ENCODE measurements at places on chromosomes 4 and X.

GRCh38 chr4:18578307-18578706 is 556.8 kb upstream of the LCORL start:
- DNase-seq, result no peak

GRCh38 chr4:88792268-88792781 is 94.7 kb upstream of the NAP1L5 start:
- no peak for DNase-seq

DNA sequence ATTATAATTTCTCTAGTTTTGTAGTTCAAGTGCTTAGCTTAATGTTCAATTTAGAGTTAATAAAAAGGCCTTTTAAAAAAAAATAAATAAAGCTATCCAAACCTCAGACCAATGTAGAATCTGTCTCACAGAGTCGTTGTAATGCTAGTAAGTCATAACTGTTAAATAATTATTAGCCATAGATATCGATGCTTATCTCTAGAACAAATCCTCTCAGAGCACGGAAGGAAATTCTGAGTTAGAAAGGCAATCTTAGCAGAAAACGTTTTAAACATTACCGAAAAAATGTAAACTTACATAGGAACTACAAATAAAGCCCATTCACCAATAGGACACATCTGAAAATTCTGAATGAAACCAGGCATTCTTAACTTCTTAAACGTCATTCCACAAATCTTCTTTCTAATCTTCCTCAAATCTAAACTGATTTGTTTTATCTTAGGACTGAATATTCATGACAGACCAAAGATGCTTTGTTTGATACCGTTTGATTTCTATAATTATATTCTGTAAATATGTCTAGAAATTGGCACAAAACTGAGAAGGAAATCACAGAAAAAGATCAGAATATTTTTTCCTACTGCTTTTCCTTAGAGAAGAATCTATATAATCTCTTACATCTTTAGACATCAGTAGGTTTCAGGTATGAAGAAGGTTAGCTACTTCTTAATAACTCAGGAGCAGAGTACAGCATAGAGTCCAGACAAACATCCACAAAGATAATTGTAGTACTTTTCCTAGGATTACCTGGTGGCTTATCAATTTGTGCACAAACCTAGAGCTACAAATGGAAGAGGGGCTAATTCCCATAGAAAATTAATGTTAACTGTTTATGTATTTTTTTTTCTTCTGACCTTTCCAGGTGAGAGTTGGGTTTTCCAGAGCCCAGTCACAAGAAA is 140.7 kb downstream of the BTC start:
- DNase-seq, result no peak

DNA sequence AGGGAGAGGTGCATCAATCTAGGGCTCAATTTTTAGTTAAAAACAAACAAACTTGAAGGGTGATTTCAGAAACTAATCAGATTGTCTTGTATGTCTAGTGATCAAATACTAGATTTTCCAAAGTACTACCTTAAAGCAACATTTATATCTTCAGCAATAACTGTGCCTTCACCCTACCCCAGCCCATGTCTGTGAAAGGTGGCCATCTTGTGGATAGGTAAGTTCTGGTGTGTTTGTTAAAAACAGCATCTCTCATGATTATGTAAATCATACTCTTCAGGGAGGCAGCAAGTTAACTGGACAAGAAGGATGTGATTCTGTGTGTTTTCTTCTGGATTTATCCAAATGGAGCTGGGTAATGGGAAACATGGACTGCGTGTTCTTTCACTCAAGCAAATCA is 81.4 kb upstream of the ACSL1 start:
- no peak for DNase-seq

GRCh38 chr4:17288151-17288550 is 223.7 kb downstream of the QDPR start:
- DNase-seq, result no peak

GRCh38 chr4:10690185-10690907 is 5.8 kb upstream of the CLNK start:
- DNase-seq, result no peak

- no peak for DNase-seq
Measured at GRCh38 chrX:72048510-72049455, 82.9 kb downstream of the RTL5 start.

DNA sequence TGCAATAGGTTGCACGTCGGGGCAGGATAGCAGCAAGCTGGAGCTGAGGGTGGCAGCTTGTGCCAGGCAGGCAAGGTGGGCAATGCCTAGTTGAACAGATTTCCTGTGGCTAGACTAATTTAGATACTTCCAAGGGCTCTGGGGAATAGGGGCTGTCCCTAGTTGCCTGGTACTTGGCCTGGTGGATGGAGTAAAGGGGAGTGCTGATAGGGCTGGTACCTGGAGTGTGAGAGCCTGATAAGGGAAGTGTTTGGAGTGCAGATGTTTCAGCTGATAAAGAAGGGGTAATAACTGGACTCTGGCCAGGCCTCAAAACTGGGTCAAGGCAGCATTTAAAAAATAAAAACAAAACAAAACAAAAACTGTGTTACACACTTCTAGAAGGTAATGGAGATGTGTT is 665.5 kb downstream of the CCSER1 start:
- no peak for DNase-seq

- DNase-seq, result peak; percentile 88
Measured at GRCh38 chr4:153142700-153143438, 61.4 kb upstream of the TRIM2 start.

- no peak for DNase-seq
Measured at GRCh38 chrX:31884535-31884934, 812.7 kb upstream of the FTHL17 start.

- no peak for DNase-seq
Measured at GRCh38 chr4:76850010-76850441, 47.9 kb downstream of the SOWAHB start.

GRCh38 chr4:187992971-187993370 is 2.6 kb upstream of the ZFP42 start:
- no peak for DNase-seq

DNA sequence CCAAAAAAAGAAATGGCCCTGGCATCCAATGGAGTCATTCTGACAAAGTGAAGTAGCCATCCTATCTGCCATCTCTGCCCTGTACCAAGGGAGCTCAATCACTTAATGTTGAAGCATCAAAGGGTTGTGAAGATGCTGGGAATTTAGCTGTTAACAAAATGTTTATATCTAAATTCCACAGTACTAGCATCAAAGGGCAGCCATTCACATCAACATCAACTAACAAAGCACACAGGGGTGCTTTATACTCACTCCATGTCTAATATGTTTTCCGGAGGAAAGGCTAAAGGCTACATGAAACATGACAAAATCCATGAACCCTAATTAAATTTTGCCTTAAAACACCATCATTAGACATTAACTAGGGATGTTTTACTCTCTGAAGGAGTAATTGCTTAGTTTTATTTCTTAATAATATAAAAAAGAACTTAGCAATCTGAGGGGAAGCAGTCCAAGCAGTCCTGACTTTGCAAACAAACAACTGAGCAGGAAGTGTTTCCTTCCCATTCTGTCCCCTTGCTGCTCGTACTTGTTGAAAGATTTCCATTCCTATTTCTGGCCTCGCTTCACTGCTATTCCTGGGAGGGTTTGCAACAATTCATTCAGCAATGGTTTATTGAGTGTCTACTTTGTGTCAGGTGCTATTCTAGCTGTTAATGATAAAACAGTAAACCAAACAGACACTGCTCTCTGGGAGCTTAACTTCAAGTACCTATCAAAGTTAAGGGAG is 208.6 kb upstream of the SLC7A11 start:
- DNase-seq, result no peak

DNA sequence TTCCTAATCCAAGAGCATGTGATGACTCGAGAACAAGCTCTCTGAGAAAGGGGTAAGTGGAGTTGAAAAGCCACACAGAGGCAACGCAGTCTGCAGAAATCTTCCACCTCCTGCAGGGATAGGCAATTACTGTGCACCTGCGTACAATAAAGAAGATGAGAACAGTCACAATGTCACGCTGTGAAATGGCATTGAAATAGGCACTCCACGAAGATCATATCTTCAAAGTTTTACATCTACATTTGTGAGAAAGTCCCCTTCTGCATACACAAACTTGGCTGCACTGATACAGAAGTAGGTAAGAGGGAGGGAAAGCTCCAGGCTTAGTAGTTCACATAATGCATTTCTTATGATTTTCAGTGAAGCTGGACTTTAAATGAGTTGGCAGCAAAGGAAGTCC is 27.1 kb downstream of the DDX60L start:
- DNase-seq, result no peak

DNA sequence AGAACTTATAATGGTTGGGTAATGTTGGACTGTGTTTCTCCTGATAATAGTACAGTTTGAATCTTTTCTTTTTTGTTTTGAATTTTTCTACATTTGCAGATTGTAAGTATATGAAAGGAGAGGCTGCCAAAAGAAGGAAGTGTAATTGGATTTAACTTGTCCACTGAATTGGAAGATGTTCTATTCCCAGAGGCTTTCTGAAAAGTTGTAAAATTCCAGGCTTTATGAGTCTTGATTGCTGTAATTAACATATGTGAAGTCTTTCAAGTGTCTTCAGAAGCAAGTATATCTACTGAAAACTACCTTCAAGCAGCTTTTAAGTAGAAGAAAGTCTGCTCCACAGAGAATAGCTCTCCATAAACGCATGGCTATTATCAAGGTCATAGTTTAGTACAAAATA is 2456.4 kb downstream of the PCDH7 start:
- DNase-seq, result no peak

DNA sequence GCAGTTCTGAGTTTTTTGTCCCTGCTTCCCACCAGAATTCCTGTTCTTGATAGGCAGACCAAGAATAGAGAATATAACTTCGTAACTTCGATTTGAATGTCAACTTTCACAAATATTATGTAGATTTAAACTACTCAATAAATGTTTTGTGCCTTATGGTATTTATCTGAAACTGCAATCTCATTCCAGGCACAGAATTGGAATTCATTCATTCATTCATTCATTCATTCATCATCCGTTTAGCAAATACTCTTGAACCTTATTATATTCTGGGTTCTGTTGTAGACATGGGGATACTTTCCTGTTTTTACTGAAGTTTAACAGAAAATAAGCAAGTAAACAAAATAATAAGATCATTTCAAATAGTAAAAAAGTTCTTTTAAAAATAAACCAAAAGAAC is 324.4 kb downstream of the UNC5C start:
- no peak for DNase-seq

- DNase-seq, result no peak
Measured at GRCh38 chr4:151957153-151957552, 196.3 kb upstream of the GATB start.

- DNase-seq, result no peak
Measured at GRCh38 chr4:40448875-40449274, 113.7 kb downstream of the CHRNA9 start.

- DNase-seq, result no peak
Measured at GRCh38 chr4:184348311-184349233, 125.8 kb downstream of the IRF2 start.

GRCh38 chr4:72290737-72291136 is 258.9 kb downstream of the NPFFR2 start:
- no peak for DNase-seq

DNA sequence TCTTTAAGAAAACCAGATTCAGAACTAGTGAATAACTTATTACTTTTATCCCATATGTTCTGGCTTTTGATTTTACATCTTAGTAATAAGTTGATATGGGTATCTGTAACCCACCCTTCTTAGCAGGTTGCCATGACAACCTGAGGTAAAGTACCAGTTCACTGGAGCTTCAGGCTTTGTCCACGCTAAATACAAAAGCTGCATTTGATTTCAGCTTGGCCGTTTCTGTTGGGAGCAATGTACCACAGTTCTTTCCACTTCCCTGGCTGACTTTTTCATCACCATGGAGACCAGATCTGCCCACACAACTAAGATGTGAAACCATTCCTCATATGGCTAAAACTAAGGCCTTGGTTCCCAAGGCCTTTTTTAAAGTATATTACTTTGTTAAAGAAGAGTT is 26.1 kb downstream of the KLHL34 start:
- peak; percentile 28 for DNase-seq

DNA sequence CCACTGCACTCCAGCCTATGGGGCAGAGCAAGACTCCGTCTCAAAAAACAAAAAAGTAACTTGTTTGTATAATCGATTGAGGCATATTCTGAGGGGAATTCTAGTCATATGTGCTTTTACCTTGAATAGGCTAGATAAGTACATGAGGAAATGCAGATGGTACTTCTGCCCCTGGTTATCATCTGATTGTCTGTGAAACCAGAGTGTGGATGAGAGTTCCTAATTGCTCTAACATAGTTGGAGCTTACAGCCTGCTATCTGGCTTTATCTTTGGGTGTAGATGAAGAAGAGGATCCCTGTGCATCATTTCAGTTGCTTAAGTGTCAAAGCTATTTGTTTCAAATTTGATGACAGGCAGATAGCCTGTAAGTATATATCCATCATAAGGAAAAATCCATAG is 205.1 kb downstream of the RAPGEF2 start:
- no peak for DNase-seq

DNA sequence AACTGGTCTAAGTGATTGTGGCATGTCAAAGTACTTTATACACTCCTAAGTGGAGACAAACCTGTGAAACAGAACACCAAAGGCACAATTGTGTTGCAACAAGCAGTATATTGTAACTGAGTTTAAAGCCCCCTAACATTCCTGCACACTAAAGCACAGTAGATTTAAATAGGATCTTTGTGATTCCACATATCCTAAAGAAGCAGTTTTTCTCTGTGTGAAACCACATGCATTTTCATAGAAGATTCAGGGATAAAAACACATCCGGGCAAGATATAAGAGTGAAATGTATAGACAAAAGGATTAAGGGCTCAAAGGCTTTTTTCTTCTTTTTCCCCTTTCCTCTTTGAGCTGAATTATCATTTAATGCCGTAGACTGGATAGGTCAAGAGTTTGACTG is 82.2 kb downstream of the ANK2 start:
- DNase-seq, result no peak

- no peak for DNase-seq
Measured at GRCh38 chr4:105210916-105211315, 64.2 kb downstream of the TET2 start.

DNA sequence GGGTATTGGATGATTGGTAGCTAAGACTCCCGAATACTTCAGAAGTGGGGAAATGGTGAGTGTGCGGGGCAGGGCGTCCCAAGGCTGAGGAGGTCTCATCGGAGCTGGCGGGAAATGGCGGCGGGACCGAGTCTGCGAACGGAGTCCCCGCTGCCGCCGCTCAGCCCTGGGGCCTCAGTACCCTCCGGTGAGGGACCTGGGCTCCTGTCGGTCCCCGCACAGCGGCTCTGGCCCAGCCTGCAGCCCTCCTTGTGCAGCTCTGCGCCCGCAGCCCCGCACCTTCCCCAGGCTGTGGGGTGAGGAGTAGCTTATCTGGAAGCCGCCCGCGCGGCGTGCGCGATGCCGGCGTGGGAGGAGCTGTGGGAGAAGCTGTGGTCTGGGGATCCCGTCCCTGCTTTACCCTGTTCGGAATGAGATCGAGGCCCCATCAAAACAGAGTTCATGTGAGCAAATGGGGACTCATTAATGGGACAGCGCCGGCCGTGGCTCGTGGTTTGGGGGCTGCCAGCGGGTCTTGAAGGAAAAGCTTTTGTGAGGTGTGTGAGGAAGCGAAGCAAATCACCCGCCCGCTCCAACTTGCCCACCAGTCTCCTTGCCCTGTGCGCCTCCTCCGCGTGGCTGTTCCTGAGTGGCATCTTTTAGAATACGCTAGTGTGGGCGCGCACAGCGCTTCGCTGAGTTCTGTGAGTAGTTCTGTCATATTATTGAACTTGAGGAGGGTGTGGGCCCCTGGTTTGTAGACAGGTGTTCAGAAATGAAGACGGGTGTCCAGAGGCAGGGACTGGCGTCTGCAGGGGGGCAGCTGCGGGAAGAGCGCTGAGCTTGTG is 531 bp downstream of the ZNF141 start:
- DNase-seq, result no peak

Measured in cerebellar cortex (tissue), 1 donor.